Cardiac ventricle fibroblast (primary cell): ENCODE measurements at places on chromosomes 6 and 20. TPM values are rescaled to one million over a fixed set of nuclear protein-coding genes. Genes with fewer than 3 reads are reported as not detected.

The ZNF337 gene
- 7.0 and 8.2 TPM in 2 replicates for total RNA-seq

The GLP1R gene
- total RNA-seq, result not detected in 2 replicates

The CEP43 gene
- 6.9 and 7.1 TPM in 2 replicates for total RNA-seq

The CRIP3 gene
- total RNA-seq, result not detected in 2 replicates
